ENCODE measurements at places on chromosomes 12 and 14. TPM values are rescaled to one million over a fixed set of nuclear protein-coding genes. Genes with fewer than 3 reads are reported as not detected.

DNA sequence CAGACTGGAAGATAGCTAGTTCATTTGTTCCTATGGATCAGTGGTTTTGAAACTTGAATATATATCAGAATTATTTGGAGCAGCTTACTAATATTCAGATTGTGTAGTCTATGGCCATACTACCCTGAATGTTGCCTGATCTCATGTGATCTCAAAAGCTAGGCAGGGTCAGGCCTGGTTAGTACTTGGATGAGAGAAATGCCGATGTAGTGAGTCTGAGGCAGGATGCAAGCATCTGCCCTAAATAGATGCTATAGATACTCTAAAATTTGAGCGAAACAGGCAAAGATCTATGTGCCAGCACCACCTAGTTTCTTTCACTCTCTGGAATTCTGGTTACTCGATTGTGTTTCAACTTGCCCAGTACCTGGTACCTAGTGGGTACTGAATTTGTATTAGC lies 40.9 kb downstream of the FRMD6 start:
- no peak for DNase-seq

DNA sequence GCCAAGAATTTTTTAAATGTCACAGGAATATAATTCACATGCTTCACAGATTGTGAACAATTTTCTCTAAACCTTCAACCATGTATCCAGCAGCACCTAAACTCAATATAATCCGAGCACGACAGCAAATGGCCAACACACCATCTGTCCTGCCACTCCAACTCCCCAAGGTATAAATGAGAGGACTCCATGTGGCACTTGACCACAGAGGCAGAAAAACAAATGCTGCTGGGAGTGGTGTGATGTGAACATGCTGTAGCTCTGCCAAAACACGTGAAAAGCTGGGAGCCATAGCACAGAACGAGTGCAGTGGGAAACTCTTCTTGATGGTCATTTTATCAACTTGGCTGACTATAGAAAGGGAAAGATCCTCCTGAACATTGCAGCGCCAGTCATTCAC lies 70.9 kb downstream of the LLPH start:
- DNase-seq, result no peak

DNA sequence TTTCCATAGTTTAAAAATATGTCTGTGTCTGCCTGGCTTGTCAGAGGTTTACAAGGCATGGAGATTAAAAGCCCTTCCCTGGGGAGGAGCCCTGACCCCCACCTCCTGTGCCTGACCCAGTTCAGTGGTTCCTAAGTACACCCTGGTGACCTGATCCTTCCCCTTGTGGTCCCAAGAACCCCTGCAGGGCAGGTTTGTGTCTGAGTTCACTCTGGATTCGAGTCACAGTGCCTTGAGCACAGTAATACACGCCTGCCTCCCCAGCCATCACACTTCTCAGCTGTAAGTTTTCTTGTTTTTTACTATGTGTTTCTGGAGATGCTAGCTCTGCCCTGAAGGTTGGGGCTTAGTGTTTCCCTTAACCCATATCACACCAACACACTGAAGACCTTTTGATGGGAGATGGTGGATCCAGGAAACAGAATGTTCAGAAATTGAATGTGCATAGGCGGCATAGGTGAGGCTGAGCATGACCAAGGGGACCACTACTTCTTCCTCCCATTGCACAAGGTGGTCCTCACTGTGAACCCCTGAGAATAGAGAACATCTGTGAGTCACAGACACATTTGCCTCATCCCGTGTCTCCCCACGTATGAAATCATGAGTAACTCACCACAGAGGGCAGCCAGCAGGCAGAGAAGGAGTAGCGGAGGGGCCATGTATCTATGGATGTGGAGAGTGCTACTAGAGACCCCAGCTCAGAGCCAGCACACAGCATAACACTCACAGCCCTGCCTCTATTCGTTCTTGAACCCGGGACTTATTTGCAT lies 962.9 kb downstream of the TMEM121 start:
- DNase-seq, result no peak

GRCh38 chr12:28489246-28489645 lies 299.0 kb downstream of the CCDC91 start:
- DNase-seq, result no peak

SYNDIG1L gene
- 0.19 TPM for polyA plus RNA-seq

DNA sequence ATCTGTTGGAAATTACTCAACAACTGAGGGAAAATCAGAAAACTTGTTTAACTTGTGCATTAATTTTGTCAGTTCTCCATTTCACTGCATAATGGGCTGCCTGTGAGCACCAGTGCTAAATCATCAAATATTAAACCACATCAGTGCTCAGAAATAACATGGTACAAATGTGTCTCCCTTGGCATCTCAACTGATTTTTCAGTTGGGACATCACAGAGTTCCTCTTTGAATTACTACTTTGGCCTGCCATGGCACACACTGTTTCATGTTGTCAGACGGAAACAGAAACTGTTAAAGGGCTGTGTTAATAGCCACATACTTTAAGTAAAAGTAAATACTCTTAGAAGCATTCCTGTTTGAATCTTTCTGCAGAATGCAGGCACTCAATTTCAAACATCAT lies 42.1 kb upstream of the STRN3 start:
- DNase-seq, result no peak

GRCh38 chr14:101975231-101975630 lies 10.9 kb downstream of the DYNC1H1 start:
- DNase-seq, result no peak

- no peak for DNase-seq
These were observed 19.0 kb downstream of the KLRB1 start for GRCh38 chr12:9588749-9589148.

Measured in renal cortex interstitium (tissue), 15 donors.